Stomach (tissue), 19 donors: ENCODE measurements at places on chromosomes 12 and 14. TPM values are rescaled to one million over a fixed set of nuclear protein-coding genes. Genes with fewer than 3 reads are reported as not detected.
A peak's percentile ranks its signal among the peaks of the same experiment; 100 is the strongest.

Gene DAO
- polyA plus RNA-seq: not detected

Gene OR6C2
- not detected for polyA plus RNA-seq

Gene SNAPC1
- polyA plus RNA-seq: 3.0 TPM

Gene FOXN3
- 23.0 TPM for polyA plus RNA-seq

Gene PUS1
- polyA plus RNA-seq: 12.6 TPM

Gene LDHB
- 491 TPM for polyA plus RNA-seq

Gene BICDL1
- polyA plus RNA-seq: 40.3 TPM

Gene CLEC9A
- polyA plus RNA-seq: not detected

Gene ANO2
- polyA plus RNA-seq: 0.44 TPM

Gene SLC17A8
- polyA plus RNA-seq: not detected

Gene OR6C65
- not detected for polyA plus RNA-seq

Gene INHBC
- polyA plus RNA-seq: not detected

Gene FGF6
- not detected for polyA plus RNA-seq

Gene TAS2R50
- polyA plus RNA-seq: not detected

Gene DDX24
- polyA plus RNA-seq: 73.8 TPM

- DNase-seq: no peak
These were observed 12.5 kb upstream of the IRF2BPL start for GRCh38 chr14:77040741-77041653.

- DNase-seq: no peak
These were observed 62.0 kb upstream of the LMNTD1 start for GRCh38 chr12:25615119-25615518.

DNA sequence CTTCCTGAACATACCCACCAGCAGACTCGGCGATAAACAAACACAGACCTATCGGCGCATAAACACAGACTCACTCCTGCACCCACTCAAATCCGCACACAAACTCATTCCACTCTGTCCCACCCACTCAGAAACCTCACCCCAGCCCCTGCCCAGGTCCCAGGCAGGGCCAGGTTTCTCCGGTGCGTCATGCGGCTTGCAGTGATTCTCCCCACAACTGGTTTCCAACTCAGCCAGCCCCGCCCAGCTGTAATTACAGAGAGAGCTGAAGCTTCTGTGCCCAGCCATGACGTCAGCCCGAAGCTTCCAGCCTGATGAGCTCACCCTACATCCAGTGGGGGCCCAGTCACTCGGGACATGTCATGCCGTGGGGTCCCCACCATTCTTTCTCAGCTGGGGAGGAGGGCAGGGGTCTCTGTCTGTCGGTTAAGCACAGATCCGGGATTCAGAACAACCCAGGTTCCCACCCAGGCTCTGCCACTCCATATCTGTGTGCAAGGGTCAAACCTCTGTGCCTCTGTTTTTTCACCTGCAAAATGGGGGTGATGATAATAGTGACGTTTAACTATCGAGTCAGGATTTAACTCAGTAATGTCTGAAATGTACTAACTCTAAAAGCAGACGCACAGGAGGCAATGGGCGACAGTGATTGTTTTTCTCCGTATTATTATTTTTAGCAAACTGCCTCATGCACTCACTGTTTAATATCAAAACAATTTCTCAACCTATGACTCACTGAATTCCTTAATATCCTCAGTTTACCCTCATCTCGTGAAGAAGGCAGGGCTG lies 2.3 kb upstream of the HSPB8 start:
- peak; percentile 95 for DNase-seq

DNA sequence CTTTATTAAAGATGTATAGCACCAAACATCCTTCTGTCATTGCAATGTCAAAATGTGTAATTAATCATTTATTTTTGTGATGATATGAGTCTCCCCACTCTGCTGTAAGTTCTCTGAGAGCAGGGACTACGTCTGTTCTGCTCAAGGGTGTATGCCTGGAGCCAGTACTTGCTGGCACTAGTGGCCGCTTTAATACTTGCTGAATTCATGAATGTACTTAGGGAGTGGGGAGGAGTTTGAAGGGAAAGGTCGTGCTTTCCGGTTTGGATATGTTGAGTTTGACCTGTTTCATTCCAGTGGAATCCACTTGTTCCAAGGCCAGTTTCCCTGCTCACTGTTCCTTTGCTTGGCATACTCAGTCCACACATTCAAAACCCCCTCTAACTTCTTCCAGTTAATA lies 1.9 kb upstream of the DCAF5 start:
- DNase-seq: peak; percentile 55

DNA sequence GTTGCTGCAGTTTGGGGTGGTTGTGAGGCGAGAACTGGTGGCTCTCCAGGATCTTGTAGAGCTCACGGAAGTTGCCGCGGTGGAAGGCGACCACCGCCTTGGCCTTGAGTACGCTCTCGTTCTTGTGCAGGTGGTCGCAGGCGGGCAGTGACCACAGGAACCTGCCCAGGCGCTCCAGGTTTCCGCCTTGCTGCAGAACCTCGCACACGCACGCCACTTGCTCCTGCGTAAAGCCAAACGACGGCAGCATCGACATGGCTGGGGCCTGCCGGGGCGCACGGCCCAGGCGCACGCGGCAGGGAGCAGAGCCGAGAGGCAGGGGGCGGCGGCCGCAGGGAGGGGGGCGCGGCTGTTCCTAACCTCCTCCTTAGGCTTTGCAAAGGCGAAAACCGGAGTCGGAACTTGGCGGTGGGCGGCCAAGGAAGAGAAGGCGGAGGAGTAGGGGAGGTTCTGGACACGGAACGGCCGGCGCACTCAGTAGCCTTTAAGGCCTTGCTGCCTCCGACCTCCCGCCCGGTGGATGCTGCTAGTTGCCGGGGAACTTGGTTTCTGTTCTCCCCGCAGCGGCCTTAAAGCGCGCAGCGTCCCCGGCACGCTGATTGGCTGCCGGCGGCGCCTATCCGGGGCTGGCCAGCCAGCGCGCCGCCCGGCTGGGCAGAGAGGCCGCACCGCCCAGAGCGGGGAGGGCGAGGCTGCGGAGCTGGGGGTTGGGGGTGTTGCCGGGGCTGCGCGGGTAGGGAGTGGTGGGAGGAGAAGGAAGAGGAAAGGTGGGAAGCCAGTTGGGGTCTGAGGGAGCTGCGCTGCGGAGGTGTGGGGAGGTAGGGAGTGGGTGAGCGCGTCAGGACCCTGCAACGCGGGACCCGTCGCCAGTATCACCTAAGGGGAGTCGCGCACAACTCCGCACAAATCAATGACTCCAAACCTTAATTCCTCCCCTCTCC lies at the start of gene SIX1:
Gene SIX1, minus strand, starts transcription at position 544 of the 941 bp plus-strand sequence. Its CDS starts 288 bp downstream, at position 256.
- DNase-seq: peak; percentile 92

DNA sequence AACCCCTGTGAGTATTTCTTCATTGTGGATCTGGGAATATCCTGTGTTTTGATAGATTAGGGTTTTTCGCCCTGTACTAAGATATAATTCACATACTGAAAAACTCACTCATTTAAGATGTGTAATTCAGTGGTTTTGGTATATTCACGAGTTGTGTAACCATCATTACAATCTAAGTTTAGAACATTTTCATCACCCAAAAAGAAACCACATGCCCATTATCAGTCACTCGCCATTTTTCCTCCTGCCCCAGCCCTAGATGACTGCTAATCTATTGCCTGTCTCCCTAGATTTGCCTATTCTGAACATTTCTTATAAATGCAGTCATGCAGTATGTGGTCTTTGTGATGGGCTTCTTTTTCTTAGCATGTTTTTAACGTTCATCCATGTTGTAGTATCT lies 67.9 kb upstream of the ATF1 start:
- no peak for DNase-seq

DNA sequence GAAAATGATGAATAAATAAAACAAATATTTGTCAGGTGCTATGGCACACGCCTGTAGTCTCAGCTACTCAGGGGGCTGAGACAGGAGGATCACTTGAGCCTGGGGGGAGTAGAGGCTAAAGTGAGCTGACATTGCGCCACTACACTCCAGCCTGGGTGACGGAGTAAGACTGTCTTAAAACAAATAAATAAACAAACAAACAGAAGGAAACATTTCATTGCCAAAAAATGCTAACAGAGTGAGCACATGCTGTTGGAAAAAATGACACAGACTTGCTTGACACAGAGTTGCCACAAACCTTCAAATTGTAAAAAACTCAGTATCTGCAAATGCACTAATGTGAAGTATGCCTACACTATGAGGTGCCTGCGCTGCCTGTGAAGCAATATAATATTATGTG lies 50.8 kb upstream of the AP4S1 start:
- DNase-seq: no peak

DNA sequence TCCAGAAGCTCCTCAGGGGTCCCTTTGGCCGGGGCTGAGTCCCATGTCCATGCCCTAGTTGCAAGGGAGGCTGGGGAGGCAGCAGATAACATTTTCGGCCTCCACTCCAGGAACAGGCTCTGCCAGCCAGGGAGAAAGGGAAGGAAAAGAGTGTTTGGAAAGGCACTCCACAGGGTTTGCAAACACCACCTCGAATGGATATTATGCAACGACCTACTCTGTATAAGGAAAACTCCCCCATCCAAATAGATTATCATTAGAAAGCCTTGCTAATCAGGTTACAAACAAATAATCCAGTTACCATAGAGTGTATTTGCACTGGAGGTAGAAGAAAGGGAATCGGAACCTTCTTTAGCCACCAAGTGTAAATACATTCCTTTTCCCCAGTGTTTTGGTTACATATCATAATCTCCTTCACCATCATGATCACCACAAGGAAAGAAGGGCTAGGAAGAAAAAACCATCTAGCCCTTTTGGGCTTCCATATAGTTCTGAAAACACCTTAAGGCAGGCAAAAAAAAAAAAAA lies 40.4 kb downstream of the TMCC3 start:
- DNase-seq: peak; percentile 48

- peak; percentile 60 for DNase-seq
These were observed 13.8 kb downstream of the KITLG start for GRCh38 chr12:88566430-88566829.

- no peak for DNase-seq
These were observed 3.9 kb downstream of the CD63 start for GRCh38 chr12:55724940-55725309.

GRCh38 chr12:3753544-3754284 lies 805 bp upstream of the CRACR2A start:
- DNase-seq: no peak

GRCh38 chr14:97055355-97055754 lies 258.2 kb downstream of the VRK1 start:
- no peak for DNase-seq

GRCh38 chr12:76940671-76941445 lies 62.0 kb upstream of the CSRP2 start:
- DNase-seq: no peak

- no peak for DNase-seq
These were observed 2.2 kb downstream of the CPSF6 start for GRCh38 chr12:69241438-69242092.

- DNase-seq: peak; percentile 73
These were observed 5.4 kb downstream of the KCNH5 start for GRCh38 chr14:63039866-63040265.

DNA sequence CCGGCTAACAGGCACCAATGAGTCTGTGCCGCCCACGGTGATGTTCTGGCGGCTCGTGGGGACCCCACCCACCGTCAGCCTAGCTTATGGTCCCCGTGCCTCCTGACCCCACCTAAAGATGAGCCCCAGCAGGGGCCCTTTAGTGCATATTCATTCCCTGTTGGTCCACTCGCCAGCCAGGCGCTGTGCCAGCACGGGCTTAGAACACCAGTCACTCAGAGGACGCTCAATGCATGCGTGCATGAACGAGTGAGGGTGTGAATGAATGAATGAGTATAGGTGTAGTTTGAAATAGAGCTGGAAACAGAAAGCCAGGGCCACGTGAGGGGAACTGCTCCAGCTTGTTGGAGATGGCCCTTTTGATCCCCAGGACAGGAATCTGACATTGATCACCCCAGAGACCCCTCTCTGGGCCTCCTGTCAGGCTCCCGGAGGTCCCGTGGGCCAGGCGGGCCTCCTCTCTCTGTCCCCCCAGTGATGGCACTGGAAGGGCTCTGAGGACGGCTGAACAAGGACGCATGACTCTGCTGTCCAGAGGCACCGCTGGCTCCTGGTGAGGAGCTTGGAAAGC lies 193.9 kb upstream of the C14orf180 start:
- DNase-seq: no peak

DNA sequence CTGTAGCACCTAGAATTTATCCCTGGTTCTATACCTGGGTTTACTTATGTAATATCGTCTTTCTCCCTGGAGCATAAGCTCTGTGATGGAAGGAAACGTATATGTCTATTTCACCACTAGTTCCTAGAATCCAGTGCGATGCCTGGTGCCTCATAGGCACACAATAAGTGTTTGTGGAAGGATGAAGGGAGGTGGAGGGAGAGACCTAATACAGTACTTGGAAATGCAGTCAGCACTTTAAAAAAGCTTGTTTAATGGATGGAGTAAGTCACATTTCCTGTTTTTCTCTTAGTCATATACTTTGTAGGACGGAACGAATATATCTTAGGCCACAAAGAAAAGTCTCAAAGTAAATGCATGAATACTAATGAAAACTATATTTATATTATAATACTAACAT lies 186.5 kb upstream of the HMGA2 start:
- no peak for DNase-seq

GRCh38 chr12:65427646-65428045 lies 149.2 kb downstream of the MSRB3 start:
- no peak for DNase-seq
